ENCODE measurements at places on chromosomes 7 and 10.

DNA sequence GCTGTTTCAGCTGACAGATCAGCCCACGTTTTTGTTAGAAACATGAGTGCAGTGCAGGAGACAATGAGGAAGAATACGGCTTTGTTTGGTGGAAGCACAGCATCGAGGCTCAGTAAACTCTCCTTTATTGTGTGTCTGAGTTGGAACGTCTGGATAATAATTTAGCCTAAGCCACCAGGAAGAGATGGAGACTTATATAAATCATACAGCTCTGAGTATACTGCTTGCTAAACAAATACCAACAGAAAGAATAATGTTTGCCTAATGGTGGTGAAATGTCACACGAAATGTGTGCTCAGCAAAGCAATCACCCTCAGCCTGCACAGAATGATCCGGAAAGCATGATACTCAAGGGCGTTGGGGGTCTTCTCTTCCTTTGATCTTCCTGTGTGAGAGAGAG, 664.1 kb upstream of the ADARB2 start:
- no peak for DNase-seq

DNA sequence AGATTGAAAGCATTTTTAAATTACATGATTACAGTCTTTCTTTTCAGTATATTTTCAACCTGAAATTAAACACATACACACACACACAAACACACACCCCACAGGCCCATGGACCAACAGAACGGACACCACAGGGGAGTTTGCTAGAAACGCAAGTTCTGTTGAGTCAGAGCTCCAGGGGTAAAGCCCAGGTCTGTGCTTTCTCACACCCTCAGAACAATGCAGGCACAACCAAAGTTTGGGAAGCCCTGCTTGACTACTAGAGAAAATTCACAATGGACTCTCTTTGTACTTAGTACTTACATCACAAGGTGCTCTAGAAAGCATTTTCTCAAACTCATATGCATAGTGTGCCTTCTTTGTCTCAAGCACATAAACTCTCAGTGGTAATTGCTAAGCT, 704.0 kb upstream of the IGFBP3 start:
- DNase-seq, result no peak

DNA sequence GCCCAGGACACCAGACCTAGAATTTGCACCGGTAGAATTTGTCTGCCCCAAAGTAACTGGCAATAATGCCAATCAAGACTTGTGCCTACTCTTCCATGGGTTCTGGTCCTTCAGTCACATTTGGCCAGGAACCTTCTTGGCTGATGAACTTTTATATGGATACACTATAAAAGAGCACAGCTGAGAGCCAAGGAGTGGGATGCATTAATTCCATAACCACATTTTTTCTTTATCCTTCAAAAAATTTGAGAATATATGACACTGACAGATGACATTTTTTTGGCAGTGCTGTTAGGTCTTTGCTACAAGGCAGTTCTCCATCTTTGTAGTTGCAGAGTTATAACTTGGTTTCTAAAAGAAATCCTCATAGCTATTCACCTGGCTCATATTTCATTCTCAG, 129.2 kb upstream of the HDAC9 start:
- DNase-seq, result no peak

GRCh38 chr10:6721480-6721879, 141.4 kb upstream of the PRKCQ start:
- no peak for DNase-seq

- no peak for DNase-seq
Measured at GRCh38 chr7:144866189-144866588, 30.3 kb upstream of the TPK1 start.

Measured in activated CD8-positive, alpha-beta memory T cell treated with anti-CD3 and anti-CD28 coated beads, Interleukin-2, amount 50 U/mL, for 48 hours (primary cell).